ENCODE measurements at places on chromosomes 13 and 19. TPM values are rescaled to one million over a fixed set of nuclear protein-coding genes. Genes with fewer than 3 reads are reported as not detected.

- no peak for DNase-seq
- H3K27me3 ChIP-seq, result no peaks in the 10 kb centered on the region
- H3K27ac ChIP-seq, result no peak overlapping the region
- H3K4me3 ChIP-seq, result no peak overlapping the region
- H3K4me1 ChIP-seq, result no peaks in the 10 kb centered on the region
Measured at GRCh38 chr13:110507678-110508381, 53.7 kb downstream of the RAB20 start.

DNA sequence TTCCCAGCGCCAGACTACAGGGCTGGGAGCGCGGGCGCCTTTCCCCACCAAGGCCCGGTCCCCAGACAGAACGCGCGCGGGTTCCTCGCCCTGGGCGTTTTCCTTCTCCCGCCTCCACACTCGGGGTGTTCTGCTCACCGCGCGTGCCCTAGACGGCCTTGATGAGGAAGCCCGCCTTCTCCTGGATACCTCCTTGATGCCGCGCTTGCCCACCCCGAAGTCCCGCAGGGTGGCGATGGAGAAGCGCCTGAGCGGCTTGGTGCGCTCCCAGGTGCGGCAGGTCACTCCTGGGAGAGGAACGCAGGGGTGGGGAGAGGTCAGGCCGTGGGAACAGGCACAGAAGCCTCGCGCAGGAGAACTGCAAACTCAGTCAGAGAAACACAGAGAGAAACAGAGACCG is 34.8 kb downstream of the CYP2B6 start:
- no peak for DNase-seq
- H3K27me3 ChIP-seq, result peaks cover 13% of the 10 kb centered on the region
- no peak overlapping the region for H3K4me3 ChIP-seq
- H3K36me3 ChIP-seq, result no peaks in the 10 kb centered on the region
- no peaks in the 10 kb centered on the region for H3K4me1 ChIP-seq
- H3K27ac ChIP-seq, result no peak overlapping the region

DNA sequence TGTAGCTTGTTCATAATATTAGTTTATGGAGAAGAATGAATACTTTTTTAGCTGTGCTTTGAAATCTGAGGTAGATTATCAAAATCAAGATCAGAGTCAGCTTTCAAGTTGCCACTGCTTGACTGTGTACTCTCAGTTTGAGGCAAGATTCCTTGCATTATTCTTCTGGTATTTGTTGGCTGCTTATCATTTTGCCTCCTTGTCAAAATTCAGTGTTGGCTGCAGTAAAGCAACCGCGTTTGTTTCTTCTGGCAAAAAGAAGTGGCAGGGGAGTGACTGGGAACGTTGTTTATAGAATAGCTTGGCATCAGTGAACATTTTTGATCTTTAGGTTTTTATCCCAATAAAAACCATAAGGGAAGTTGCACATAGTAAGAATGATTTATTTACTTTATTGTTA is 419.3 kb upstream of the GPC6 start:
- H3K4me3 ChIP-seq, result no peak overlapping the region
- H3K36me3 ChIP-seq, result no peaks in the 10 kb centered on the region
- no peak overlapping the region for H3K27ac ChIP-seq

- H3K4me3 ChIP-seq, result no peak overlapping the region
- DNase-seq, result no peak
- no peaks in the 10 kb centered on the region for H3K36me3 ChIP-seq
- no peak overlapping the region for H3K27ac ChIP-seq
- H3K27me3 ChIP-seq, result no peaks in the 10 kb centered on the region
Measured at GRCh38 chr13:76925115-76925514, 23.2 kb upstream of the ACOD1 start.

DNA sequence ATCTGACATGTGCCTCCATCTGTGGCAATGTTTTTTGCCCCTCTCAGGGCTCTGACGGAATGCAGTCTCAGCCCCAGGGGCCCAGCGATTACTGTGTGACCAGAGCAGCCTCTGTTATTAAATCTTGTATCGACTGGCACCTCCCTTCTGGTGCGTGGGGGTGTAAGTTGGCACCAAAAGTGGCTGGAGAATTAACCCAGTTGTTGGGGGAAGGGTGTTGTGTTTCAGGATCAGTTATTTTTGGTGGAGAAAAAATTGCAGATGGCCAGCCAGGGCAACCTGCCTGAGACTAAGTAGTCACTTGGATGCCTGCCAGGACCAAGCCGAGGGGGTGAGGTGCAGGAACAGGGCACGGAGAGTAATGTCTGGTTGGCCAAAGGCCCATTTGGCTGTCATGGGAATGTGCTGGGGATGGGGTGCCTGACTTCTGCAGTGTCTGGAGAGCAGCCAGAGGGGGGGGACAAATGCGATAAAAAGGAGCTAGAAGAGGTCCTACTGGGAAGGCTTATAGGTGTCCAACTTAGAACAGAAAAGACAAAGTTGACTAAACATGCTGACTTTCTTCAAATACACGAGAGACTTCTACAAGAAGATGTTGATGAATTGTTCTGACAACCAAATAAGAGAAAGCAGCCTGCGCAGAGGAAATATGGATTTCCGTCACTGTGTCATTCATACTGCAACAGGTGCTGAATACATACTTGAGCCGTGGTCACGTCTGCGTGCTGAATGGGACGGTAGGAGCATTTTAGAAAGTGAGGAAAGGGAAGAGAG is 69.8 kb downstream of the SIAH3 start:
- DNase-seq, result no peak
- no peaks in the 10 kb centered on the region for H3K27me3 ChIP-seq
- no peaks in the 10 kb centered on the region for H3K36me3 ChIP-seq
- no peak overlapping the region for H3K27ac ChIP-seq
- no peak overlapping the region for H3K4me3 ChIP-seq
- no peaks in the 10 kb centered on the region for H3K4me1 ChIP-seq

GRCh38 chr13:33322965-33323668 is 37.6 kb upstream of the STARD13 start:
- H3K27me3 ChIP-seq, result no peaks in the 10 kb centered on the region
- DNase-seq, result no peak
- no peaks in the 10 kb centered on the region for H3K36me3 ChIP-seq
- H3K27ac ChIP-seq, result no peak overlapping the region

- H3K4me1 ChIP-seq, result no peaks in the 10 kb centered on the region
- H3K27me3 ChIP-seq, result no peaks in the 10 kb centered on the region
- H3K27ac ChIP-seq, result no peak overlapping the region
- DNase-seq, result no peak
Measured at GRCh38 chr13:23440821-23441618, 7.5 kb upstream of the SACS start.

Gene IGFL4
- polyA plus RNA-seq, result not detected

- H3K4me3 ChIP-seq, result no peak overlapping the region
- H3K27me3 ChIP-seq, result no peaks in the 10 kb centered on the region
- H3K36me3 ChIP-seq, result no peaks in the 10 kb centered on the region
Measured at GRCh38 chr13:107960301-107960700, 255.0 kb downstream of the LIG4 start.

DNA sequence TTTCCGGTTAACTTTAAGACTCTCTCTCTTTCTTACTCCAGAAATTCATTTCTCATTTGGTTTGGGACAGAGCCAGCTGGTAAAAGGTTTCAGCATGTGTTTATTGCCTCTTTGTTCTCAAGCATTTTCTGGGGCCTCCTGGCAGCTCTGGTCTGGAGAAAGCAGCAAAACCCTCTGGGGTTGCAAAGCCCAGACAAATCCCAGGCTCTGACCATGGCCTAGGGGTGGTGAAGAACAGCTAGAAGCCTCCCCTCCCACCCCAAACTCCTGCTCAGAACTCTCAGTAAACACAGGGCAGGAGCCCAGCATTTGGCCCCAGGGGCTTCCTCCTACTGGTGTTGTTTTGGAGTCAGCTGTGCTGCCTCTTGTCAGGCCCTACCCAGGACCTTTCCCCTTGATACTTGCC is 124.2 kb upstream of the SERP2 start:
- no peak overlapping the region for H3K4me3 ChIP-seq
- no peaks in the 10 kb centered on the region for H3K4me1 ChIP-seq
- H3K27ac ChIP-seq, result no peak overlapping the region
- H3K36me3 ChIP-seq, result no peaks in the 10 kb centered on the region
- no peaks in the 10 kb centered on the region for H3K27me3 ChIP-seq

GRCh38 chr19:12669270-12670158 is 2.9 kb downstream of the WDR83 start:
- H3K4me1 ChIP-seq, result peaks cover 28% of the 10 kb centered on the region
- H3K4me3 ChIP-seq, result peak overlapping the region; percentile 92
- peaks cover 1% of the 10 kb centered on the region for H3K36me3 ChIP-seq
- H3K27ac ChIP-seq, result peak overlapping the region; percentile 99

Gene TPTE2
- polyA plus RNA-seq, result not detected

DNA sequence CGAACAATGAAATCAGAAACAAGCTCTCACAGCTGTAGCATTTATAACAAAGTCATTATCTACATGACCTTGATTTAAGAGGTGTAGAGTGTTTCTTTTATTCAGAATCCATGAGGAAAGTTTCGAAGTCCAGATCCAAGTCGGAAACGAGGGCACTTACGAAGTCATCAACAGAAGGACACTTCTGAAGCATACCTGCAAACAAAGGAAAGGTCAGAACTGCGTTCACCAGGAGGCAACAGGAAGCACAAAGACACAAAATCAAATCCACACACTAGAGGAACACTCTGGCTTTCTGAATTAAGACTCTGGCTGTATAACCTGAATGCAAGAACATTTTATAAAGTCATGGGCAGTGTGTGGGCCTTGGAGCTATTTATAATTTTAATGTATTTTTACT is 158.9 kb downstream of the MIPEP start:
- H3K27me3 ChIP-seq, result no peaks in the 10 kb centered on the region
- no peak overlapping the region for H3K27ac ChIP-seq
- no peak overlapping the region for H3K4me3 ChIP-seq

GRCh38 chr13:44833139-44833538 is 156.1 kb downstream of the NUFIP1 start:
- no peaks in the 10 kb centered on the region for H3K4me1 ChIP-seq
- DNase-seq, result no peak

DNA sequence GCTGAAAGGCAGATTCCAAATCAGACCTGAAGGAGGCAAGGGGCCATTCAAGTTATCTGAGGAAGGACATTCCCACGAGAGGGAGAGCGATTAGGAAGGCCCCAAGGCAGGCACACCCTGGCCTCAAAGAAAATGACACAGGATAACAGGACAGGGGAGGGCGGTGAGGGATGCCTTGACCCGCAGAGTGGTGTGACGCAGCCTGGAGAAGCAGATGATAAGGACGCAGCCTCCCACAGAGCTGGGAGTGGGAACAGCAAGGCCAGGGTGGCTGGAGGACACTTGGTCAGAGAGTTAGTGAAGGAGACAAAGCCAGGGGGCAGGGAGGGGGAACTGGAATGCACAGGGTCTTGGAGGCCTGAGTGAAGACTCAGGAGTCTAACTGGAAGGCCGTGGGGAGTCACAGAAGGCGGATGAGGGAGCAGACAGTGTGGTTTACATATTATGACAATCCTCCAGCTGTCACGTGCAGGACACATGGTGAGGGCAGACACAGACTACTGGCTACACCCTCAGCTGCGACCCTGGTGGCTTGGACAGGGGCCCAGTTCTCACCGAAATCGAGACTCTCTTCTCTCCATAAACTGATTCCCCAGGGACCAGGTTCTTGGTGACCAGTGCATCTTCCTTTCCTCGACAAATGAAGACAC is 5.8 kb upstream of the DYRK1B start:
- no peak overlapping the region for H3K4me3 ChIP-seq
- no peak overlapping the region for H3K27ac ChIP-seq
- no peaks in the 10 kb centered on the region for H3K27me3 ChIP-seq
- H3K4me1 ChIP-seq, result peaks cover 18% of the 10 kb centered on the region
- peaks cover 6% of the 10 kb centered on the region for H3K36me3 ChIP-seq

DNA sequence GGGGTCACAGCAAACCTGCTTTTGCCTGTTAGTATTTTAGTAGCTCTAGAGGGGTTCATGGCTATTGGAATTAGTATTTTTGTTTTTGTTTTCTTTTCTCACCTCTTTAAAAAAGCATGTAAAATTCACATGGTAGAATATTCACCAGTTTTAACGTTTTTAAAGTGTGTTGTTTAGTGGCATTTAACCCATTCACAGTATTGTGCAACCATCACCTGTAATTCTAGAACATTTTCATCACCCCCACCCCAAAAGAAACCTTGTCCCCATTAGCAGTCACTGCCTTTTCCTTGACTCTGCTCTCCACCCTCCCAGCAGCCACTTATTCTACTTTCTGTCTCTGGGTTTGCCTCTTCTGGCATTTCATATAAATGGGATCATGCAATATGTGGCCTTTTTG is 39.8 kb downstream of the GATAD2A start:
- peaks cover 47% of the 10 kb centered on the region for H3K4me1 ChIP-seq
- DNase-seq, result no peak
- H3K4me3 ChIP-seq, result no peak overlapping the region
- peak overlapping the region; percentile 73 for H3K27ac ChIP-seq
- no peaks in the 10 kb centered on the region for H3K27me3 ChIP-seq

GRCh38 chr13:74346960-74347359 is 212.8 kb upstream of the KLF12 start:
- H3K4me3 ChIP-seq, result no peak overlapping the region
- no peaks in the 10 kb centered on the region for H3K4me1 ChIP-seq
- no peaks in the 10 kb centered on the region for H3K36me3 ChIP-seq
- H3K27ac ChIP-seq, result no peak overlapping the region
- H3K27me3 ChIP-seq, result peaks cover 14% of the 10 kb centered on the region

DNA sequence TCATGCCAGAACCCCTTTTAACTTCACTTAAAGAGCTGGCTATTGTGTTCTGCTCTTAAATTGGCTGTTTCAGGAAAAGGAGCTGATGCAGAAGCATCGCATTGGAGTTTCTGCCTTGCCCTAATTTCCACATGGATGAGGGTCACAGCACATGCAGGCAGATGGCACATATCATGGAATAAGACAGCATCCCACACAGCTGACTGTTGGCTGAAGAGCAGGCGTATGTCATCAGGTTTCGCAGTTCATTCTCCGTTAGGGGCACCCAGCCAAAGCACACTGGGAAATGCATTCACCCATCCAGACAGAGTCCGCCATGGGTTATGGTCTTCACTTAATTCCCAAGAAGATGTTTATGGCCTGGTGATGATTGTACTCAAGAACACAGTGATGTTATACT is 572.5 kb downstream of the LIG4 start:
- no peak overlapping the region for H3K27ac ChIP-seq
- H3K4me3 ChIP-seq, result no peak overlapping the region
- H3K36me3 ChIP-seq, result no peaks in the 10 kb centered on the region
- no peaks in the 10 kb centered on the region for H3K4me1 ChIP-seq
- DNase-seq, result no peak
- no peaks in the 10 kb centered on the region for H3K27me3 ChIP-seq

Gene ENOX1
- not detected for polyA plus RNA-seq

Gene ZNF229
- 1.8 TPM for polyA plus RNA-seq

- peak within 1 kb of the TSS; percentile 98 for H3K27ac ChIP-seq
- peaks cover 30% of the 10 kb centered on the region for H3K4me1 ChIP-seq
- H3K27me3 ChIP-seq, result no peaks in the 10 kb centered on the region
- no peaks in the 10 kb centered on the region for H3K36me3 ChIP-seq
Measured at GRCh38 chr13:110713642-110713952, at the start of gene ING1. Gene ING1, plus strand, starts transcription at chr13:110713700. Its CDS starts 450 bp downstream, at chr13:110714150.
